ENCODE measurements at places on chromosomes 16 and 17.

- peak; percentile 29 for DNase-seq
Measured at GRCh38 chr16:58222532-58223316, 24.8 kb upstream of the CSNK2A2 start.

- DNase-seq, result no peak
Measured at GRCh38 chr17:17937958-17938357, 34.2 kb downstream of the TOM1L2 start.

DNA sequence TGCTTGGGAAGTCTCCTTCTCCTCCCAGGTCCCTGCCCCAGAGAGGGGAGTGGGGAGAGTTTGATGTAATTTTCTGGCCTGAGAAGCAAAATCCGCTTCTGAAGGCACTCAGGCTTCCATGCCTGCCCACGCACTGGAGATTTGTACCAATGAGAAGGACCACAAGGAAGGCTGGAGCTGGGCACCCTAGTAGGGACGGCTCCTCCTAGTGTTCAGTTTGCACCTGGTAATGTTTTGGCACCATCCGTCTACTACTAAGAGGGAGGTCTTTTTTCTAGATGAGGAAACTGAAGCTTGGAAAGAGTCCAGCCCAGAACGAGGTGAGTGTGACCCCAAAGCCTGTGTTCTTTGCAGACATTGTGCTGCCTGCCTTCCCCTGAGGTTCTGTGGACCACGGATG is 83.6 kb upstream of the NLRP1 start:
- peak; percentile 2 for DNase-seq

- DNase-seq, result no peak
Measured at GRCh38 chr16:48369765-48370164, 15.4 kb downstream of the SIAH1 start.

- no peak for DNase-seq
Measured at GRCh38 chr16:49269201-49269600, 12.4 kb downstream of the CBLN1 start.

- no peak for DNase-seq
Measured at GRCh38 chr17:74089380-74089779, 114.1 kb upstream of the RPL38 start.

DNA sequence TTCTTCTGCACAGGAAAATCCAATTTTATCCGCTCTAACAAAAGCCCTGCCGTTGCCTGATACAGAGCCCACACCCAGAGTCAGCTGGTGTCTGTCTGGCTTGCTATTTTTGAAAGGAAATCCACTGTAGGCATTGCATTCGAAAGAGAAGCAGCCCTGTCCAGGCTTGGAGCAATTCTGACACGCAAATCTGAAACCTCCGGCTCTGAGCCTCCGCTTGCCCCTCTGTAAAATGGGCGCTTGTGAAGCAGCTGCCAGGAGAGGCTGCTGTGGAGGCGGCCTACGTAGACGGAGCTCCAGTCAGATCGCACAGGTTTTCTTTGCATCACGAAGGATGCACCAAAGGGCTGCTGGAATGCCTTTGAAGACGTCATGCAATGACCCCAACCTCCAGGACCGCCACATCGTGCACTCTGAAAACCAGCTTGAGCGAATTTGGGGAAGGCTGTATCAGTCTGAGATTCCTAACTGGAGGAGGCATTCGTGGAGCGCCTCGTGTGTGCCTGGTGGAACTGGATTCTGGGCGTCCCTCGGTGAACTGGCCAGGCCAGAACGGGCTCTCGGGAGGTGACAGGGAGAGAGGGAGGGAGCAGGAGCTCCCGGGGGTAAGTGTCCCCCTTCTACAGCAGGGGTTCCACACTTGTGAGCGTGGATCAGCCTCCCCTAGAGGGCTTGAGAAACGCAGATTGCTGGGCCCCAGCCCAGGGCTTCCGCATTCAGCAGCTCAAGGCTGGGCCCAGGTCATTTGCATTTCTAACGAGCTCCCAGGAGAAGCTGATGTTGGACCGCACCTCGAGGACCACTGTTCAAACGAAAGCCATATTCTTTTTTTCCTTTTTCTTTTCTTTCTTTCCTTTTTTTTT is 215.5 kb downstream of the MRTFB start:
- DNase-seq, result no peak

DNA sequence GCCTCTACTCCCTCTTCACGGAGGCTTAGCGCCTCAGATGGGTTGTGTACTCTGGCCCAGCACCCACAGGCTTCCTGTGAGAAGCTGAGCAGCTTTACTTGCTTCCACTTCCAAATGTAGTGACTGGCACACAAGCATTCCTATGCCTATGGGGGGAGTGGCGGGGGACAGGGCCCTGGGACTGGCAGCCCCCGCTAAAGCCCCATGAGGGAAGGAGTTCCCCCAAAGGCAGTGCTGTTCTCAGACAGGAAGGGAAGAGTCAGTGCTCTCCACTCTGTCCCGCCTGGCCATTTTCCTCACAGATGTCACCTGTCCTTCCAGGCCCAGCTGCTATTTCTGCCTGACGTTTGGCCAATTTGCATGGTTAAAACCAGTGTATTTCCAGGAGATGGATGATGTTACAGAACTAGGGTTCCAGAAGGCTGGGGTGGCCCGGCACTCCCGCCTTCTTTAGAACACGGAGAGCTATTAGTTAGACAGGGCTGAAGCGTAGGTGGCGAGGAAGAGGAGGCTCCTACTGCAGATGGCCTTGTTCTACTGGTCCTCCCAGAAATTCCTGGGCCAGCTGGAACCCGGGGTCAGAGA is 83.9 kb upstream of the FBXO47 start:
- DNase-seq, result no peak

GRCh38 chr16:47461598-47462266 is 601 bp downstream of the PHKB start:
- peak; percentile 48 for DNase-seq

DNA sequence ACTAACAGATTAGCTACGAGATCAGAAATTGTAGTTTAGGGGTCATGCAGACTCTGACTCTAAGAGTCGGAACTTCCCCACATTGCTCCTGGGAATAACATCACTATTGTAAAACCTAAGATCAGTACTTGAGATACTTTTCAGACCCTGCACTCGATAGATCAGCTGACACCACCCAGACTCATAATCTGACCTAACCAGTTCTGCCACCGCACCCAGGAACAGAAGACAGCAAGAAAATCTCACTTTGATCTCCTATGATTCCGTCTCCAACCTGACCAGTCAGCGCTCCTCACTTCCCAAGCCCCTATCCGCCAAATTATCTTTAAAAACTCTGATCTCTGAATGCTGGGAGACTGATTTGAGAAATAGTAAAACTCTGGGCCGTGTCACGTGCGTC is 27.2 kb upstream of the ASGR2 start:
- no peak for DNase-seq

- DNase-seq, result no peak
Measured at GRCh38 chr16:12964461-12964860, 63.1 kb downstream of the SHISA9 start.

DNA sequence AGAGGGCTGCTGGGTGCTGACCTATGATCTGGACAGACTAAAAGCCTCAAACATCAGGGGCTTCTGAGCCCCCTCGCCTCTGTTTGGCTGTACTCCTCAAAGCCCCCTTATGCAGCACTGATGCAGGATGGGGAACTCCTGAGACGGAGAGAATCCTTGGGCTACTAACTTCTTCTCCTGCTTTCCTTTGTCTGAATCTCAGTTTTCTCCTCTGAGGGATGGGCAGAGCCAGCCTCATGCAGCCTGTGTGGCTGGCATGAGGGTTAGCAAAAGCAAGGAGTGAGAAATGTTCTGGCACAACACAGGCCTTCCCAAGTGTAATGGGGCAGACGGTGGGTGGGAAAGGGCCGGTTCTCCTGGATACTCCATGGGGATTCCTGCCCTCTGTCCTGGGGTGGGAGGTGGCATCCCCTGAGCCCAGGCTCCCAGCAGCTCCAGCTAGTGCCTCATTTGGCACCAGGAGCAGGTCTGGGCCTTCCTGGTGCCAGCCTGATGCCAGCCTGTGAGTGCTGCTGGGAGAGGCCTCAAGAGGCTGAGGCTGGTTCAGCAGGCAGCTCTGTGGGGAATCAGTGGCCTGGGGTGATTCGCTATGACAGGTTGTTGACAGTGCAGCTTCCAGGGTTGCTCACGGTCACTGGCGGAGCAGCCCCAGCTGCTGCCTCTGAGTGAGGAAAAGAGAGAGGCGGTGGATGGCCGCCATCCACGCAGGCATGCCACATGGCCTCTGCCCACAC is 4.0 kb upstream of the BRD7 start:
- peak; percentile 31 for DNase-seq

GRCh38 chr17:34859652-34860051 is 101.6 kb downstream of the CCT6B start:
- DNase-seq, result no peak

GRCh38 chr17:4717791-4718190 is 7.4 kb downstream of the ARRB2 start:
- DNase-seq, result no peak

- DNase-seq, result no peak
Measured at GRCh38 chr17:42784409-42784808, 4.0 kb downstream of the WNK4 start.

- DNase-seq, result peak; percentile 70
Measured at GRCh38 chr16:4067262-4068001, 48.8 kb downstream of the ADCY9 start.

- no peak for DNase-seq
Measured at GRCh38 chr17:80618304-80618703, 73.7 kb downstream of the RPTOR start.

- DNase-seq, result no peak
Measured at GRCh38 chr17:64092952-64093451, 36.9 kb downstream of the ERN1 start.

- DNase-seq, result no peak
Measured at GRCh38 chr16:19094542-19095365, 19.0 kb upstream of the ITPRIPL2 start.

DNA sequence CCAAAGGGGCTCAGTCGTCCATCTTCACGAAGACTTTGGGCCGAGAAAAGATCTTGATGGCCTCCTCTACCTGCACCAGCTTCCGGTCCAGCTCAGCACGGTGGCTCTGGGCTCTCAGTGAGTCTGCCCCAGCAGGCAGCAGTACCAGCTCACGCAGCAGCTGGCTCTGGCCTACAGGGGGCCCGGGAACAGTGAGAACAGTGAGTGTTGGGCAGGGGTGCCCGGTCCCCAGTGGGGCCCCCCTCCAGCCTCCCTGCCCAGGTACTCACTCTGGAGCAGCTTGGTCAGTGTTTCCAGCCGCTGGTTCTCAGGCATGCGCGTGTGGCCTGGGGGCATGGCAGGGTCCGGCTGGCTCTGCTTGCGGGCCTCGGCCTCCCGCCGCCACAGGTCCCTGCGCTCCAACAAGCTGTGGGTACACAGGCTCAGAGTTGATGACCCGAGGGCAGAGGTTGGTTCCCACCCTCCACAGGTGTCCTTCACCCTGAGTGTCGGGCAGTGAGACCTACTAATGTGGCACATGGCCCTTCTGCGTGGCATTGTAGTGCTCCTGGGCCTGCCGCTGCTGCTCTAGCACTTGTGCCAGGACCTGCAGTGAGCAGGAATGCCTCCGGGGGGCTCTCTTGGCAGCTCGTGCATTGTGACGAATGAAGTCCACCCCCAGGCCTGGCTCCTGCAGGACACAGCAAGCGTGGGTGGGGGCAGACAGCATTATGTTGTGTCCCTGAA is 2.6 kb downstream of the PARD6A start:
- DNase-seq, result peak; percentile 18

DNA sequence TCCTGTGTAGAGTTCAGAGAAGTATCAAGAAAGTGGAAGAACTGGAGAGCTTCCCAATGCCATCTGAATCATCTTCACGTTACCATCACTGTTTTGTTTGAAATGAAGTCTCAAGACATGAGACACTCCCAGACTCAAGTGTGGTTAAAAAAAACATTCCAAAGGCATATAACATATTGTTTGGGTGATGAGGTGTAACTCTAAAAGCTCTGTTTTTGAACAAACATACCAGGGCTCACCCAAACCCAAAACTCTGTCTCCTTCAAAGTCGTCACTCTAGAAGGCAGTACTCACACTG is 6.3 kb upstream of the ZCCHC14 start:
- peak; percentile 91 for DNase-seq

GRCh38 chr16:31350275-31351005 is 4.5 kb upstream of the ITGAX start:
- DNase-seq, result no peak

All from fibroblast of skin of scalp (primary cell).